ENCODE measurements at places on chromosomes 1 and 21. TPM values are rescaled to one million over a fixed set of nuclear protein-coding genes. Genes with fewer than 3 reads are reported as not detected.

ATAD3C gene
- 2.7 TPM for polyA plus RNA-seq

C8B gene
- polyA plus RNA-seq = not detected

DNA sequence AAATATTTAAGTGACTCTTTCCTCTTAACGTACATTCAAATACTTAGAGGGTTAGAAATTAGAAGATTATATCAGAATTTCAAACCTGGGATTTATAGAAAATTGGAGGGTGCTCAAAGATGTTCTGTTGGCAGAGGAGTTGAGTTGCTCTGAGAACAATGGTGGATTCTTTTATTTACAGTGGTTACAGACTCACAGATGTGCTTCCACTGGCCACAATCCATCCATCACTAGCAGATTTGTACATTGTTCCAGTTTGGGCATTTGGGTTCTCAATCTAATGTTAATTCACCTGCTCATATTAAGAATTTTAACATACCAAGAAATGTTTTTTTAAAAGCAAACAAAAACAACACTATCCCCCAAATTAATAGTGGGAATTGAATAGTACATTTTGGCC lies 23.5 kb downstream of the DNAJC6 start:
- no peak for DNase-seq

DNA sequence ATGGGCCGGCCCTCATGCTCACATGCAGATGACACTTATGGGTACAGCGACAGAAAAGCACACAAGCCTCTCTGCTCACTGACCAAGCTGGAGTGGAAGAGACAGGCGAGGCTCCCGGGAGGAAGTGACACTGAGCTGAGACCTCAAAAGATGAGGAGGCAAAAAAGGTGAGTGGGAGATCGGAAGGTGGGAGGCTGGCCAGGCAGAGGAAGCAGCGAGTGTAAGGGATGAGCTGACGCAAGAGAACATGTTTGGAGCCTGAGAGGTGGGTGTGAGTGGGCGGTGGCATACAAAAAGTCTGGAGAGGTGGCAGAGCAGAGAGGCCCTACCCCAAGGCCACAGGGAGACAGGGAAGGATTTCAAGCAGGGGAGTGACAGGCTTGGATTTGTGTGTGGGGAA lies 18.2 kb upstream of the CDCP2 start:
- DNase-seq = no peak

DNA sequence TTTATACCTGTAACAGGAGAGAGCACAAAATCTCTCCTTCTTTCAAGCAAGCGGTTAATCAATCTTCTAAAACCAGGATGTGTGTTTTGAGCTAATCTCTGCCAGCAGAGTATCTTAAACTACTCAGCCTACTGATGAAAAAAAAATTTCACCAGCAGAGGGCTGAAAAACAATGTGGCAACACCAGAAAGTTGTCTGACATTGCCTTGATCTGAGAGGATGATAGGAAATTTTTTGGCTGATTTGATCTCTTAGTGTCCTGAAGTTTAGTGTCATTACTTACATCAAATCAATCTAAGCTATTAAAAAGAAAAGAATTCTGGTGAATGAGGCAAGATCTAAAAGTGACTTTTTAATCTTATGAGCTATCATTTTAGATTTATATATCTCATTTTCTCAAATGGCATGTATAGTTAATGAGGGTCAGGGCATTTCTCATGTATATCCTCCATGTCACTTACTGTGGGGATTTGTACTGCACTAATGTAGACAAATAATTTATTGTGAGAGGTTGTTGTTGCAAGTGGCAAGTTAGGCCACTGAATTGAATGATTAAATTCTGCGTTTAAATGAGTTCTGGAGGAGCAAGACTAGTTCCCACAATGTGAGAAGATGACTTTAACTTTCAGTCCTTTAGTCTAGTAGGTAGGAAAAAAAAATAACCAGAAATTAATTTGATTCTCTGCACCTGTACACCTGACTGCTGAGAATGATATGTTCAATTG lies 10.9 kb downstream of the ADAMTS1 start:
- DNase-seq = no peak

TRIM17 gene
- polyA plus RNA-seq = 1.1 TPM

NR5A2 gene
- polyA plus RNA-seq = 1.7 TPM

DNA sequence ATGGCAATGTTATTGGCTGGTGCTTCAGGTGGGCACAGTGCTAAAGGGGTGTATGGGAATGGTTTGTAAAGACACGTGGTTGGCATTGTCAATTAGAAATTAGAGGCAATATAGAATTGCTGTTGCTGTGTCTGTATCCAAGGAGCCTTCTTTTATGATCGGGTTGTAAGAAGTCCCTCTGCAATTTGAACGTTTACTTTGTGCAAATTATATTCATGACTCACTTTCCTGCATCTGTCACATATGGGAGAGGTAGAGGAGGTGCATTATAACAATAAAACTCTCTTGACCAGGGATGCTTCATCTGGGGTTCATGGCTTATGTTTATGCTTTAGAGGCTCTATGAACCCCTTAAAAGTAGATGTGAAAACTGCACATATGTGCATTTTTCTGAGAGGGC lies 130.4 kb upstream of the DNAH14 start:
- DNase-seq = no peak

DNA sequence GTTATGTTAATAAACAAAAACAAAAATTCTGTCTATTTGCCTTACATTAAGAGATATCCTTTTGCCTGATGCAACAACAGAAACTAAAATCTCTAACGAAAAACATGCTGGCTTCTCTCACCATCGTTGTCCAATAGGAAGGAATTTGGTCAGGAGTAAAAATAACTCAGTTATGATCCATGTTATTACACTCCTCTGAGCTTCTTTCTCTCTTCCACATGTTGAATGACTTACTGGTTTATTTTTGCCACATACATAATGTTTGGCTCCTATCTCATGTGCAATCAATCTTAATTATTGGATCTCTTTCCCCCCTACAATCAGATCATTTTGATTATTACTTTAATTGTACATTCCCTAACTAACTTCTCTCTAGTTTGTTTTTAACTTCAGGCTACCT lies 688.4 kb downstream of the USP25 start:
- no peak for DNase-seq

RXRG gene
- not detected for polyA plus RNA-seq

GUCA2A gene
- polyA plus RNA-seq = not detected

DMRTA2 gene
- polyA plus RNA-seq = not detected
